Mucosa of gallbladder (tissue), 1 donor: ENCODE measurements at places on chromosomes 5 and 9. TPM values are rescaled to one million over a fixed set of nuclear protein-coding genes. Genes with fewer than 3 reads are reported as not detected.

The C5 gene
- 6.2 TPM for total RNA-seq

The KCNV2 gene
- not detected for total RNA-seq

The CNOT8 gene
- 57.3 TPM for total RNA-seq

The MLANA gene
- not detected for total RNA-seq

The CCT5 gene
- total RNA-seq, result 133 TPM

The TTC23L gene
- total RNA-seq, result 1.6 TPM

- DNase-seq, result peak; percentile 42
These were observed 701 bp downstream of the PARP8 start for GRCh38 chr5:50667023-50667652.

DNA sequence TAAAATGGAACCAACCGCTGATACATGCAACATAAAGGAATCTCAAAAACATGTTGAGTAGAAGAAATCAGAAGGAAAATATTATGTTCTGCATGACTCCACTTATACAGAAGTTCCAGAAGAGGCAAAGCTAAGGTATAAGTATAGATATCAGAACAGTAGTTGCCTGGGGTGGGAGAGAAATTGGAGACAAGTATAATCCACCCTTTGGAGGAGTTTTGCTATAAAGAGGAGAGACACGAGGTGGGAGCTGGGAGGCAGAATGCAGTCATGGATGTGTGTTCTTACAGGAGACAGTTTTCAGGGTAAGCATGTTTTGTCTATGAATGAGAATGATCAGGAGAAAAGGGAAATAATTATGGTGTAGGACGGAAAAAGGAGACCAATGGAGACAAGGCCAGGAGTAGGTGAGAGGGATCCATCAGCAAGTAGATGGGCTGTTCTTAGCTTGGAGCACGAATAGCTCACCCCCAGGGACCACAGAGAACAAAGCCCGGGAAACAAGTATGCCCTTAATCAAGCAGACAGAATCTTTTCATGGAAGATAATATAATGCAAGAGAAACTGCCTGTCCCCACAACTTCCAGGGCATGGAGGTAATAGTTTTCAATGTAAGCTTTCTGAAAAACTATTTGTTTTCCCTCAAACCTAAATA, 72.2 kb downstream of the MED27 start:
- no peak for DNase-seq

- no peak for DNase-seq
These were observed 391.2 kb downstream of the HINT1 start for GRCh38 chr5:130773813-130774212.

- DNase-seq, result no peak
These were observed 63.1 kb upstream of the NREP start for GRCh38 chr5:111820072-111820471.

DNA sequence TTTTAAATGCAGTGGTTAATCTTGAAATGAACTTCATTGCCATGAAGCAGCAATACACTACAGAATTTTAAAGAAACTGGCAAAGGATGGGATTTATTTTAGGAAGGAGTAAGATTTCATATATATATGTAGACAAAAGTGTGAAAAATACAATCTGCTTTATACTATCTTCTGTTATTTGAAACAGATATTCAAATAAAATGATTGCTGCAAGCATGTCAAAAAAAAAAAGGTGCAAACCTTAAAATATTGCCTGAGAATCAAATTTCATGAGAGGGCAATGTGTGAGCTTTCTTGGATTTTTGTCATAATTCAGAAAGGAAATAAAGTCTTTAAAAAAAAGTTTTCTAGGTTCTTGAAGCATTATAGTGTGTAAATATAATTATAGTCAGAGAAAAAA, 705.0 kb upstream of the CDH10 start:
- no peak for DNase-seq

GRCh38 chr5:31270396-31270795, 76.9 kb downstream of the CDH6 start:
- DNase-seq, result no peak

- DNase-seq, result no peak
These were observed 13.5 kb downstream of the ARL14EPL start for GRCh38 chr5:116045821-116046220.

GRCh38 chr9:74555565-74555964, 58.4 kb downstream of the RORB start:
- DNase-seq, result no peak

DNA sequence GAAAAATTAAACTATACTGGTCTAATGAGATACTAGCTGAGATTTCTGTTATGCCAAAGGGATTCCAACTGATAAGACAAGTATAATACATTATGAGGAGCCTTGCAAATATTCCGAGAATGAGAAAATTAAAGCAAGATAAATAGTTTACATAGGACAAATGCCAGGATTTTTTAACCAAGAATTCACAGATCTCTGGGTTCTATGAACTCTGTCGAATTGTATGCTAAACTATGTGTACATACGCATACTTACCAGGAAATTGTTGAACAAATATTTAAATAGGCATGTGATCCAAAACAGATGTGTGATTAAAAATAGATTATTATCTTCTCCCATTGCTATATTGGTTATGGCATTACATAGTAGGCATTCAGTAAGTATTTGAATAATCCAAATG, 616.6 kb downstream of the GABRG2 start:
- DNase-seq, result no peak

- DNase-seq, result peak; percentile 60
These were observed 46.2 kb downstream of the PCA3 start for GRCh38 chr9:76810377-76810957.

DNA sequence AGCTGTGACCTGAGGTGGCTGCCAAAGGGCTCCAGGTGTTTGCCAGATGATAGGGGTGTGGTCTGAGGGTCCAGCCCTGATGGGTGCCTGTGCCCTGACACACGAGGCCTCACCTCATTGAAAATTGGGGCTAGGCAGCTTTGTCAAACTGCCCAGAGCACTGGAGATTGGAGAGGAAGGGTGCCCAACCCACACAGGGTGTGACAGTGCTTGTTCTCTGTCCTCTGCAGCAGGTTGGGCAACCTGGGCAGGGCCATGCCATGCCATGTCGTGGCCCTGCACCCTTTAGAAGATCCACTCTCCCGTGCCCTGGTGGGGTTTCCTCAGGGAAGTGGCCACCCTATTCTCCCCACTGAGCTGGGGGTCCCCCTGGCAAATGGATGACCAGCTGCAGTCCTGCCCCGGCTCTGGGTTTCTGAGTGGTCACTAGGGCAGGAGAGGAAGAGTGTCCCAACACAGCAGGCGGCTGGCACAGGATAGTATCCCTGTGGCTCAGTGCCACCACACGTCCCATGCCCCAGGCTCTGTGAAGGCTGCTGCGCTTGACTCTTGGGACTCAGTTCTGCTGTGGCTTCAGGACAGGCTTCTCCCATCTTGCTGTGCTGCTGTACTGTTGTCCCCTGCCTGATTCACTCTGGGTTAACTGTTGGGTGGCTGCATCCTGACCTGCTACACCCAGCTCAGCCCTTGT, 100.8 kb upstream of the PITX1 start:
- DNase-seq, result no peak

DNA sequence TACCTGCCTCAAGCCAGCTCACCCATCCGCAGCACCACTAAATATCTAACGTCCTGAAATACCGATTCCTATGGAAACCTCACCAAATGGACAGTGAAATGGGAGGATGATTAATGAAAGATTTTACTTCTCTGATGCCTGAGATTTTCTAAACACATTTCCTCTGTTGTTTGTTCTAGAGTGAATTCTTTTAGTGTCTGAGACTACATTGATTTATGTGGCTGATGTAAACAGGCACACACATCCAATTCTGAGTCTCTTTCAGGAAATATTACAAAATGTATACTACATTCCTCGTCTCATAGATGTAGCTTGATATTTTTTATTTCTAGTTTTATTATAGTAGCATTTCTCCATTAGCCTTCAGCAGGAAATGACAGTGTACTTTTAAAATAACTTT, 20.5 kb upstream of the ADCY2 start:
- no peak for DNase-seq

GRCh38 chr9:81391457-81391825, 297.9 kb downstream of the TLE1 start:
- no peak for DNase-seq

- no peak for DNase-seq
These were observed 159.0 kb downstream of the CPLANE1 start for GRCh38 chr5:37090123-37090726.

GRCh38 chr5:140262221-140262620, 40.7 kb downstream of the PFDN1 start:
- no peak for DNase-seq

DNA sequence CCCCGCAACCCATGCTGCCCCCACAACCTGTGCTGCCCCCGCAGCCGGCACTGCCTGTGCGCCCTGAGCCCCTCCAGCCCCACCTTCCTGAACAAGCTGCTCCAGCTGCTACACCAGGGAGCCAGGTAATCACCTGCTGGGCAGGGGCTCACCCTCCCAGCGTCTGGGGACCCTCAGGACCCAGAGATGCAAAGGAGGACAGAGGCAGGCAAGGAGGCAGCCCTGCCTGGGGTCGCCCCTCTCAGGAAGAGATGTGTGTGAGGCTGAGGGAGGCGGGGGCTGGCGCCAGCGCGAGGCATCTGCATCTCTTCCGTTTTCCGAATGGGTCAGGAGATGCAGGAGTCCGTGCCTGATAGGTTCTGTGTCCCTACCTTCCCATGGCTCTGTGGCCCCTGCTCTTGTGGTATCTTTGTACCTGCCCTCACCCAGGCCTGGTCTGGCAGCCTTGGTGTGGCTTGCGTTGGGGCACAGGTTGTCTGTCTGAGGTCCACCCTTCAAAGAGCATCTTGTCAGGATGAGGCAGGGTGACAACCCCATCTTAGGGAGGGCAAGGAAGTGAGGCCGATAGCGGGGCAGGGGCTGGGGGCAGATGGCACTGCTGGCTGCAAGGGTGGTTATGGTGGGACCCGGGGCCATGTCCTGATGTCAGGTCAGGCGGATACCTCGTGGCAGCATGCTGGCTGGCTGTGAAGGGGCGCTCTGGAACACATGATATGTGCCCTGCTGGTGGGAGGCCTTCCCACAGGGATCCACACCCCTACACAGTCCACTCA, 75.7 kb downstream of the WNK2 start:
- DNase-seq, result no peak

DNA sequence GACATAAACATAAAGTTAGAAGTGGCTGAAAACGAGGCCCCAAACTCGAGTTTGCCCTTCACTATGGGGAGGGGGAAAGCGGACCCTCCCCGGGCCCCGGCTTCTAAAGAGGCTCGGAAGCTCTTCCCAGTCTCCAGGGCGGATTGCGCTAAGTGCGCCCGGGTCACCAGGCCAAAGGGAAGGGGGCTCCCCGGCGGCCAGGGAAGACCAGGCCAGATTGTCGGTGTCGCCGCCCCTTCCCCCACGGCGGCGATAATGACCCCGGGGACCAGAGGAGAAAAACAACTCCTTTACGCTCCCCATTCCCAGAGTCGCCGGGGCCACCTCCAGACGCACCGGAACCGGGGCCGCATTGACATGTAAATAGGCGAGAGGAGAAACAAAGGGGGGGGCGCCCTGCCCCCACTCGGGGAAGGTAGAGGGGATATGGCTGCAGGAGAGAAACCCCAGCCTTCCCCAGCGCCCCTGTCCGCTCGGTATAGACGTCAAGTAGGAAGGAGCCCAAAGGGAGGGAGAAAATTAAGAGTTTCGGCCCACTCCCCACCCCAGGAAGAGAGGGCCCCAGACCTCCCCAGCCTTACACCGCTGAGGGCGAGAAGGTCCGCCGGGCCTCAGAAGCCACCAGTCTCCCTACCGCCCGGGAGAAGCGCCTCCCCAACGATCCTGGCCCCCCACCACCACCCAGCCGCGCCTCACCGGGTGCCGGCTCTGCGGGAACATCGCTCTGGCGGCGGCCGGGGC, 1.7 kb downstream of the TLE1 start:
- peak; percentile 34 for DNase-seq
